ENCODE measurements at places on chromosomes 7 and 10. TPM values are rescaled to one million over a fixed set of nuclear protein-coding genes. Genes with fewer than 3 reads are reported as not detected.

GRCh38 chr7:50679218-50680007, 103.3 kb downstream of the GRB10 start:
- no peak for DNase-seq

- no peak for DNase-seq
These were observed 8.0 kb upstream of the ELFN1 start for GRCh38 chr7:1662101-1662500.

DNA sequence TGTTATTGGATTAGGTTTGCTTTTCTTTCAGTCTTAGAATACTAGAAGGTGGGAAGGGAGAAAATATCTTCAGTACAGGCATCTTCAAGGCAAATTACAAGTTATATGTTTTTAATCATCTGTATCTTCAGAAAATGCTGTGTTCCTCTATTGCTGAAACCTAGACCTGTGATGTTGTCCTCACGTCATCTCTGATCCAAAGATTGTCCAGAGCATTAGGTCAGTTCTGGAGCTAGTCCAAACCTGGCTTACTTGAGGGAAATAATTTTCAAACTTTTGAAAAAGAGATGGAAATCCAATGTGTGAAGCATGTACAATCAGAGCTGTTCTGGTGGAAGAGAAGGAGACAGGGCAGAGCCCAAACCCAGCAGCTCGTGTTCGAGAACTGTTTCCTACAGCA, 217.3 kb downstream of the ZEB1 start:
- DNase-seq = no peak

- no peak for DNase-seq
These were observed 47.6 kb upstream of the TMEM72 start for GRCh38 chr10:44863344-44864047.

- DNase-seq = no peak
These were observed 8.5 kb upstream of the HK1 start for GRCh38 chr10:69269761-69270160.

- DNase-seq = no peak
These were observed 292.1 kb downstream of the BBS9 start for GRCh38 chr7:33421429-33421828.

GRCh38 chr10:75547391-75548298, 116.2 kb downstream of the LRMDA start:
- DNase-seq = no peak

DNA sequence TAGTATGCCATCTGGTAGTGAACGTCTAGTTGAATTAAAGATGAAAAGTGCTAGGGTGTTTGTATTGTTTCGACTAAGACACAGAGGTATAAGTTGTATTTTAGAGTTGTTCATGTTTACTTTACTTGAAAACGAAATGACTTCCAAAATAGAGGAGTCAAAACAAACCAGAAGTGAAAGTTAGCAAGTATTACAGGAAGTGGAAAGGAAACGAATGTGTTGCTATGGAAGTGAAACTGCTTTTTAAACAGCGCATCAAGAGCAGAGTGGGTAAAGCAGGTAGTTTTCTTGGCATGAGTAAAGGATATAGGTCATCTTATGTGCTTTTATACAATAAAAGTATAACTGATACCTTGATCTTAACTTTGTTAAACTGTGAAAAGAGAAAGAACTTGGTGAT, 20.0 kb upstream of the GALNTL5 start:
- DNase-seq = no peak

DNA sequence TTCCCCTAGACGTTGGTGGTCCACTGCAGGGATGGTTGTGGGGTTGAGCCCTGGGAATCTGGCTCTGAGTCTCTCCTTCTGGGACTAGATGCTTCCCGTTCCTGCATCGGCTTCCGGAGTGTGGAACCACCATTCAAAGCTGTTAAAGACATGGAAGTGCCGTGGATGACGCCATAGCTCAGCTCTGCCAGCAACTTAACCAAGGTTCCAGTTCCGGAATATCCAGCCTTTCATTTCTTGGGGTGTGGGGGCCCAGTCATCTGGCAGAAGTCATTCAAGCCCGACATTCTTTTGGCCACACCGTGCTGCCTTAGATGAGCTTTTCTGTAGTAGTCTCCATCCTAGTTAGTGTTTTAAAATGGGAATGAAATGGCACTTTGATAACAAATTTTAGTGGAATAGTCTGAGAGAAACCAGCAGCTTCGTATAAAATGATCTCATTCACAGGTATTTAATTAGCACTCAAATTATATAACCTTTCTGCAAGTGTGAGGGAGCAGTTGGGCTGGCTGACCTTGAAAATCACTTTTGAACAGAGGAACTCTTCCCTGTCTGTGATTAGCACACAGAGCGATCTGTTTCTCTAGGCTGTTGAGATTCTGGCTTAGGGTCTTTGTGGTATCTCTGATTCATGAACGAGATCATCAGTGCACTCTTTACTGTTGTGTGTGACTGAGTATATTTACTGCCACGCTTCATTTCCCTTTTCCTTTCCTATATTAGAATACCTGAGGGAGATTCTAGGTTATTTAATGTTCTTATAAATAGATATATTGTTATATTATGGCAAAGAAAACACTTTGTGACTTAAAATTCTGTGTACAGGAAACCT, 19.9 kb downstream of the LMTK2 start:
- DNase-seq = no peak

Gene TMEM176B
- 43.1 TPM for total RNA-seq

GRCh38 chr7:132275416-132276233, 300.6 kb downstream of the PLXNA4 start:
- DNase-seq = no peak

DNA sequence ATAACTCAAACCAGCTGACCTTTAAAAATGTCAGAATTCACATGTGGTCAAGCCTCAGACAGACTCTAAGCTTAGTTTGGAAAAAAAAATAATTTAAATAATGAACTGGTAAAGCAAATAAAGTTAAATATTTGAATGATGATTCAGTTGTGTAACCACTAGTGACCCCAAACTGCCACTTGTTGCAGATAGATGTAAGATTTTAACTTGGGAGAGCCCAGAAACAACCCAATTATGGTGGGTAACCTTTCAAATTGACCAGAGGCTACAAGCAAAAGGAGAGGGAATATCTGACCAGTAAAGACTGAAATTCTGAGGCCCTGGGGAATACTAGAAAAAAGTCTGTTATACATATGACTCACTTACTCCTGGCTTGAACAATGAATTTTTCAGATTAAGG, 268.1 kb downstream of the HPSE2 start:
- no peak for DNase-seq

Gene DNTT
- not detected for total RNA-seq

Gene GPR85
- total RNA-seq = 0.62 TPM

GRCh38 chr7:98133181-98133580, 26.5 kb downstream of the LMTK2 start:
- DNase-seq = no peak

- no peak for DNase-seq
These were observed 31.5 kb downstream of the MTURN start for GRCh38 chr7:30166155-30166840.

DNA sequence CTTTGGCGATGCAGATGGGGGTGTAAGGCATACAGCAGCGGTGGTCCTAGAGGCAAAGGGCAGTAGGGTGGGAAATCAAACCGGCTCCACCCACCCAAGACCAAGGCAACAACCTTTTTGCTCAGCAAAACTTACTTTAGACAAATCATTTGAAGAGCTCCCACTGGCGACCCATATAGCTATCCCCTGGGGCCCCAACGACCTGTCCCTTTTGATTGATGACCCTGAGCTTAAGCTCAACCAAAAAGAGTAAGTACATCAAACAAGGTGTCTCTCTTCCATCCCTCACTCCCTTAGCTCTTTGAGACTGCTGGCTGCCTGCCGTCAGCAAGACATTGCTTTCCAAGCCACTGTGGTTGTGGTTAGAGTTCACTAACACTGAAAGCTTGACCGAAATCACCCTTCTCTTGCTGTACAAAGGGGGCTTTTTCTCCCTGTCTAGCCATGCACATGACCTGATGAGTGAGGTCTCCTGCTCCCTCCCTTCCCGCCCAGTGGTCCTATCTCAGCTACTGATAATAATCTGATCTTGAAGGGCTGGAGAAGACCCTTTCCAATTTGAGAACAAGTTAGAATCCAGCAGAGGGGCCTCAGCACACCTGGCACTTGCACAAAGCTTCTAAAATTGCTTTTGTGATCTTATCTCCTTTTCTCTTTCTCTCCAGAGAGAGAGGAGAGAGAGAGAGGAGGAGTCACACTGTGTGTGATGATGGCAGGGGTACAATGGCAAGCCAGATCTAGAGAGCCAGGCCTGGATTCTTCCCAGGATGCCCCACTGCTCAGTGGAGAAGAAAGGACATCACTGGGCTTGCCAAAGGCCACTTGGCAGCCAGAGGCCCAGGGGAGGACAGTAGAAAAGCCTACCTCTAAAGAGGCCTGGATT, 42.2 kb downstream of the XPNPEP1 start:
- DNase-seq = no peak

GRCh38 chr10:5071411-5072198, 22.6 kb upstream of the AKR1C3 start:
- no peak for DNase-seq

GRCh38 chr10:35462491-35462934, 126.2 kb downstream of the CCNY start:
- no peak for DNase-seq

DNA sequence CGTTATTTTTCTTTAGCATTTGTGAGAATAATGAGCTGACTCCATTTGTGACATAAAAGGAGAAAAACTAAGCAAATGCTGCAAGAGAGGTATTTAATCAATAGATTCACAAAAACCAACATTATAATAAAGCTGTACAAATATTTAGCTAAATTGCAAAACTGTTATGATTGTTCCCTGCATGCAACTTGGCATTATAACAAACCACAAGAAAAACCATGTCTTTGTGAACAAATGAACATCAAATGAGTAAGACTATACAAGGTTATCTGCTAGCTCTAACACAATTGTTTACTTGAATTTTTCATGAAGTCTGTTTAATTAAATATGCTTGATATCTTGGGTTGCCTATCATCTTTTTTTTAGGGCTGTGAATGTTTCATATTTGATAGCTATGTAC, 50.8 kb upstream of the PPP1R9A start:
- DNase-seq = no peak

GRCh38 chr10:80589726-80590373, 52.1 kb downstream of the SH2D4B start:
- DNase-seq = no peak

Gene CHN2
- 20.2 TPM for total RNA-seq

DNA sequence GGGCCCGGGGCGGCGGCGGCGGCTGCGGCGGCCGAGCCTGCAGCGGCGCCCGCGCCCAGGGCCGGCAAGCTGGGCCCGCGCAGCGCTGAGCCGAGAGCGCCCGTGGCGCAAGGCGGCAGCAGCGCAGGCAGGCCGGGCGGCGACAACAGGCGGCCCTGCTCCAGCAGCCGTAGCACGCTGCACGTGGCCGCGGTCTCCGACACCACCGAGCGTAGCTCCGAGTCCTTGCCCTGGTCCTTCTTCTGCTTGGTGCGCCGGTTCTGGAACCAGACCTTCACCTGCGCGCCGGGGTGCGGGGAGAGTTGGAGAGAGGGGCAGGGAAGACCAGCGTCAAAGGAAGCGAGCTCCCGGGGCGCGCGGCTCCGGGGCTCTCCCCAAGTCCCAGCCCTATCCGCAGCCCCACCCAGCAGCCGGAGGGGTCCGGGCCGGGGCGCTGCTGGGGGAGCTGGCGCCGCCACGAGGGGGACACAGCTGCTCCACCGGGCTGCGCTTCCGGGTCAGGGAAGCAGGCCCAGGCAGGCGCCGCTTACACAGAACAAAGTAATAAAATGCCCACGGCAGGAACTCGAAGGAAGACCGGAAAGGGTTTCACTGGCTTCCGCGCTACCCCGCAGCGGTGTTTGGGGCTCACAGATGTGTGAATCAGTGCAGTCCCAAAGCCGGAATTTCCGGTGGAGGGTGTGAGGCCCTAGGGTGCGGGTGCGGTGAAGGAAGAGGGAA, 3.6 kb downstream of the VAX1 start:
- no peak for DNase-seq

GRCh38 chr10:74145133-74145532, 5.5 kb downstream of the AP3M1 start:
- no peak for DNase-seq

GRCh38 chr7:16404636-16405035, 16.7 kb downstream of the CRPPA start:
- DNase-seq = no peak

DNA sequence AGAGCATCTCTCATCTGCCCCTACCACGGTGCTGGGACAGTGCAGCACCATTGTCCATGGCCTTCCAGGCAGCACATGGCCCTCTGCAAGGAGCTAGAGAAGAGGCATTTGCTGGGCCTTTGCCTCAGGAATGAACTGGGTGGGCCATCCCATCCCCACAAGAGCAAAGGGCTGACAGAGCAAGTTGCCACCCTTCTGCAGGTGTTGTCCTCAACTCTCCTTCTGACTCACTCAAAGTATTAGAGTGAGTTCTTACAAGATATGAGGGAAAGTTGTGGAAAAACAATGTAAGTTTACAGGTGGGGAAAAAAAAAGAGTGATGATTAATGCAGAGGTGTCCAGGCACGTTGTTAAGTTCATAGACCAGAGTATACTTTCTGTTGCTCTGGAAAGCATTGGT, 261.2 kb downstream of the SKIDA1 start:
- no peak for DNase-seq

Gene NPY
- total RNA-seq = not detected

GRCh38 chr10:101535949-101536348, 52.1 kb downstream of the POLL start:
- no peak for DNase-seq

DNA sequence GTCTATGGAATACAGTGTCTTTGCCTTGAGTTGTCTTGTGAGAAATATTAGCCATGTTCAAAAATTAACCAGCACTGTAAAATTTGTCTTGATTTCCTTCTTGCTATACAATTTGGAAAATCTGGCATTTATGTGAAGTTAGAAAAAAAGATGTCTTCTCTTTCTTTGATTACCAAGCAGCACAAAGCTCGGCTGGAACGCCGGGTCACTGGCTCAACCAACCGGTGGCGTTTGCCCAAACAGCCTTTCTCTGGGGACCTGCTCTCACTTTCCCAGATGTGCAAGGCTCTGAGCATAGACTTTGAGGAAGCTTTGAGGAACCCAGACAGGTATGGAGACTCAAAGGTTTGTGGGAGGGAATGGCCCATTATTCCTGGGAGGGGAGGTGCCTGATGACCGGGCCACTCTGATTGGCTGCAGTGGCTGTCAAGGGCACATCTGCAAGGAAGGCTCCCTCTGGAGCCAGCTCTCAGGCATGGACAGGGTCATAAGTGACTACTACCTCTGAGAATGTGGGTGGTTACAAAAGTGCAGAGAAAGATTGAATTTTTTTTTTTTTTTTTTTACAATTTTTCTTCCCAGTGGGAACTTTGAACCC, 5.6 kb downstream of the BTBD16 start:
- DNase-seq = no peak

DNA sequence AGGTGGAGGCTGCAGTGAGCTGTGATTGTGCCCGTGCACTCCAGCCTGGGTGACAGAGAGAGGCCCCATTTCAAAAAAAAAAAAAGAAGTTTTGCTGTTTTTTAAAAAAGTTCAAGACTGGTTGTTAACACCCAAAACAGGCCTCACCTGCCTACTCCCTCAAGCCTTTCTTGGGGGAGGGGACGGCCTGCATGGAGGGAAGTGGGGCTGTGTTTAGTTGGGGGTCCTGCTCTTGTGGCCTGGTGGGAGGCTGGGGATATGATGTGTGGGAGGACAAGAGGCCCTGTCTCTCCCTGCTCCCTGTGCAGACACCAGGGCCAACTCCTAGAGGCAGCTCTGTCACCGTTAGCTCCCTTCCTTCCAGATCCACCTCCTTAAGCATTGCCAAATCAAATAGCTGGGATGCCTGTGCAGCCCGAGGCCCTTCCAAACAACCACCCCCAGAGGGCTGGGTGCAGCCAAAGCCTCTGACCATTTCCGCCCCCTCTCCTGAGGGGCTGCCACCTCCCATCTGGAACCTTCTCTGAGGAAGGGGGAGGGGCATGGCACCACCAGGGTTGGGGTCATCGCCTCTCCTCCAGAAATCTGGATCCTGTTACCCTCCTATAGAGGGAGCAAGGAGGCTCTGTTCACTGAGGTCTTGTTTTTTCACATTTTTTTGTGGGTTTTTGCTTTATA, 32.9 kb upstream of the ANKRD2 start:
- DNase-seq = no peak
